T-cell (primary cell): ENCODE measurements at places on chromosomes 5 and 9.

DNA sequence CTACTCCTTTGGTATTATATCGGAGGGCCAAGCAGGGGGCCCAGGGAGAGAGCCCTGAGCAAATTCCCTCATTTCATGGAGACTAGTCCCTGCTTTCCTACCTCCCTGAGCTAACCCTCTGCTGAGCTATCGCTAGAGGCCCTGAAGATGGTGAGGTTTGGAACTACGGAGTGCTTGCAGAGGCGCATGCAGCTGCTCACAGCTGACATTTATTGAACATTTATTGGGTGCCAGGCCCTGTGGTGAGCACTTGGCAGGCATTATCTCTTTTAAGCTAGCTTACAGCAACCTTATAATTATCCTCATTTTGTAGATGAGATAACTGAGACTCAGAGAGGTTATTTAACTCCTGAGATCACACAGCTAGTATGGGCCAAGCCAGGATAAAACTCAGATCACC is 9.8 kb downstream of the FAT2 start:
- no peak for DNase-seq

GRCh38 chr5:33905381-33905780 is 13.6 kb upstream of the ADAMTS12 start:
- no peak for DNase-seq

DNA sequence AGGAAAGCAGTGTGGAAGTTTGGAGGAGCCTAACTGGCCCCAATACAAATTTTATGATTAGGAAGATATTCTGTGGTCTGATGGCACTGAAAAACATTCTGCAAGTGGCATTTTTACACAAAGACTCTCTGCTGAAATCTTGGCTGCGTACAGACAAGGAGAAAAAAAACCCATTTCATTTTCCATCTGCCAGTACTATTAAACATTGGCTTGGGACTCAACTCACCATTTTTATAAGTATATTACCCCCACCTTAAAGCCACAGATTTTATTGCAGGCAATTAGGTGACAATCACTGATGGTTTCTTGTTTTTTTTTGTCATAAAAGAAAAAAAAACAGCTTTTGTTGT is 206.9 kb downstream of the PTTG1 start:
- DNase-seq, result no peak

DNA sequence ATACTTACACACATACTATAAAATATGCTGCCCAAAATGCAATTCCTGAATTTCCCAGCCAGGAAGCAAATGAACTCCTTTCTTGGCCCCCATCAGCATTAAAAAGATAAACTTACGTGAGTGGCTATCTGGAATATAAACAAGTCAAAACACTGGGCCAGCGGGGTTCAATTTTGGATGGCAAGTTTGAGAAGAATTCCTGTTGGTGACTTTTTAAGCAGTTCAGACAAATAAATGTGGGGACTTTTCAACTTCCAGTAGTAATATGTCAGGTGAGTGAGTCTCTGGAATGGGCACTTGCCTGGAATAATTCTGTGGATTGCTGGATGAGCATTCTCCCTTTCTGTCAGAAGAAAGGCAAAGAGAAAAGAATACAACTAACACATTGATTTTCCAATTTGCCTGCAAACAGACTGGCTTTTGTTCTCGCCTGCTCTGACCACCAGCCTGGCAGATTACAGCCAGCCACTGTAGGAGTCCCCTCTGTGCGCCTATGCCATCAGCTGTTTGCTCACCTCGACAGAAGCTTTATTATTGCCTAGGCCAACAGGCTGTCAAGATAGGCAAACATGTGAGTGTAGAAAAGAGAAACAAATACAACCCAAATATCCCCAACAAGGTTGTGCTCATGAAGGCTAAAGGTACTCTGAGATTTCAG is 78.6 kb downstream of the MRPS27 start:
- DNase-seq, result no peak

- DNase-seq, result no peak
These were observed 274.1 kb downstream of the ARHGAP26 start for GRCh38 chr5:143044265-143044664.

GRCh38 chr5:97544678-97545077 is 361.6 kb upstream of the RIOK2 start:
- no peak for DNase-seq
